Activated T-cell treated with anti-CD3 and anti-CD28 coated beads, Interleukin-2, amount 50 U/mL, for 4 hours (primary cell): ENCODE measurements at places on chromosomes 13 and 19. TPM values are rescaled to one million over a fixed set of nuclear protein-coding genes. Genes with fewer than 3 reads are reported as not detected.

GRCh38 chr13:86862137-86862536, 809.0 kb upstream of the SLITRK5 start:
- DNase-seq: no peak

DNA sequence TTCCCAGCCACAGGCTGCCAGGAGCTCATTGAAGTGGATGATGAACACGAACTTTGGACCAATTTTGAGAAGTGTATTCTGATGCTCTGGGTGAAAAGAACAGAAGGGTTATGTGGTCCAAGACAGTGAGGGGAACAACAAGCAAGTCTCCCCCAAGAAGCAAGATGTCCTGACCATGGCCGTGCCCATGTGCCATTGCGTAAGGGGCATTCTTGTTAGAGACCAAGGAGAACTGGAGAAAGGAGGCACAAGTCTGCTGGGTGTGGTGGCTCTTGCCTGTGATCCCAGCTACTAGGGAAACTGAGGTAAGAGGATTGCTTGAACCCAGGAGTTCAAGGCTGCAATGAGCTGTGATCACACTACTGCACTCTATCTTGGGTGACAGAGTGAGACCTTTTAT, 27.0 kb upstream of the UBAC2 start:
- DNase-seq: no peak

DNA sequence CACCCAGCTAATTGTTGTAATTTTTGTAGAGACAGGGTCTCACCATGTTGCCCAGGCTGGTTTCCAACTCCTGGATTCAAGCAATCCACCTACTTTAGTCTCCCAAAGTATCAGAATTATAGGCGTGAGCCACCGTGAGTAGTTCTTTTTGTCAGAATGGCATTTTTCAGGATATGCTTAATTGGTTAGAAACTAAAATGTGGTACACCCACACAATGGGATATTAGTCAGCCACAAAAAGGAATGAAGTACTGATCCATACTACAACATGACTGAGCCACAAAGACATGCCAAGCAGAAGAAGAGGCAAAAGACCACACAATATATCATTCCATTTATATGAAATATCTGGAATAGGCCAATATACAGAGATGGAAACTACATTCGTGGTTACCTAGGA, 41.7 kb upstream of the MAP3K10 start:
- no peak for DNase-seq

HIPK4 gene
- total RNA-seq: not detected

ONECUT3 gene
- not detected for total RNA-seq
